Bronchial smooth muscle cell (primary cell): ENCODE measurements at places on chromosomes 5 and 9. TPM values are rescaled to one million over a fixed set of nuclear protein-coding genes. Genes with fewer than 3 reads are reported as not detected.

The SMIM23 gene
- total RNA-seq: not detected in 2 replicates

The ABHD17B gene
- total RNA-seq: 13.1 and 14.5 TPM in 2 replicates

The NR5A1 gene
- total RNA-seq: not detected in 2 replicates

The ADAMTS19 gene
- total RNA-seq: under 0.01 TPM in 1 of 2 replicates, not detected in the other

The PRELID1 gene
- 50.7 and 79.8 TPM in 2 replicates for total RNA-seq

The FREM1 gene
- 0.16 TPM in 1 of 2 replicates, not detected in the other for total RNA-seq

The OTULINL gene
- total RNA-seq: under 0.01 TPM in 1 of 2 replicates, not detected in the other

The ACSL6 gene
- under 0.01 and 0.17 TPM in 2 replicates for total RNA-seq

The GHR gene
- total RNA-seq: 2.5 and 3.5 TPM in 2 replicates

The CD72 gene
- total RNA-seq: 1.3 and 1.9 TPM in 2 replicates

The TNC gene
- 20.2 and 81.0 TPM in 2 replicates for total RNA-seq

The HCN1 gene
- total RNA-seq: not detected in 2 replicates

The FAM169A gene
- 0.16 and 0.17 TPM in 2 replicates for total RNA-seq

The FBP2 gene
- total RNA-seq: not detected in 2 replicates

The UBAP2 gene
- 16.7 and 22.0 TPM in 2 replicates for total RNA-seq

The SHC3 gene
- total RNA-seq: 20.9 and 38.0 TPM in 2 replicates

The PLAC8L1 gene
- total RNA-seq: 0.17 TPM in 1 of 2 replicates, not detected in the other

The PCDHB6 gene
- total RNA-seq: 0.16 and 0.17 TPM in 2 replicates

The SET gene
- total RNA-seq: 463 and 530 TPM in 2 replicates

The SLC2A8 gene
- total RNA-seq: 5.8 and 8.0 TPM in 2 replicates

The PSD2 gene
- total RNA-seq: under 0.01 and 0.17 TPM in 2 replicates

The PCYOX1L gene
- 3.7 and 5.4 TPM in 2 replicates for total RNA-seq

The GFI1B gene
- not detected in 2 replicates for total RNA-seq

The ST8SIA4 gene
- total RNA-seq: 0.09 and 0.47 TPM in 2 replicates

The IFNA2 gene
- total RNA-seq: not detected in 2 replicates

The IGFBPL1 gene
- total RNA-seq: not detected in 2 replicates

The PCDHB10 gene
- total RNA-seq: 0.47 and 1.4 TPM in 2 replicates

The CCL19 gene
- not detected in 2 replicates for total RNA-seq

The CYSRT1 gene
- total RNA-seq: 0.17 and 0.63 TPM in 2 replicates

The ZNG1C gene
- total RNA-seq: 22.1 and 25.5 TPM in 2 replicates

The PCDHA4 gene
- total RNA-seq: 0.32 and 0.86 TPM in 2 replicates

The SCGB3A2 gene
- total RNA-seq: not detected in 2 replicates

The FABP6 gene
- total RNA-seq: not detected in 2 replicates

The FGF1 gene
- 0.34 and 0.47 TPM in 2 replicates for total RNA-seq

The SPOCK1 gene
- total RNA-seq: 53.9 and 76.2 TPM in 2 replicates
